Mesendoderm (in vitro differentiated cells): ENCODE measurements at places on chromosomes 1 and 21.

GRCh38 chr21:38402291-38402690, 96.0 kb downstream of the ERG start:
- no peak for DNase-seq

DNA sequence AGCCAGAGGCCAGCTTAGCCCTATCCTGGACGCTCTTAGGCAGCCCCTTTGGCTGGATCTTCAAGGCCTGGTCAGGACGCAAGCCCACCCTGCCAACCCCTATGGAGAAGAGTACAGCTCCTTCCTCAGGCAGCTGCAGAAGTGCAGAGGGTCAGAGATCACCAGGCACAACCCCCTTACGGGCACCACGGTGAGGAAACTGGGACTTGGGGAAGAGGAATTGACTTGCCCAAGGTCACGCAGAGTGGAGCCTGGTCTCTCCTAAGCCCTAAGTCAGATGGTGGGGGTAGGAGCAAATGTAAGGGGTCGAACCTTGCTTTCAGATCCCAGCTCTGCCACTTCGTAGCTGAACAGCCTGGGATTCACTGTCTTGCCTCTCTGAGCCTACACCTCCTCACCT, 3.7 kb downstream of the E2F2 start:
- DNase-seq: no peak

DNA sequence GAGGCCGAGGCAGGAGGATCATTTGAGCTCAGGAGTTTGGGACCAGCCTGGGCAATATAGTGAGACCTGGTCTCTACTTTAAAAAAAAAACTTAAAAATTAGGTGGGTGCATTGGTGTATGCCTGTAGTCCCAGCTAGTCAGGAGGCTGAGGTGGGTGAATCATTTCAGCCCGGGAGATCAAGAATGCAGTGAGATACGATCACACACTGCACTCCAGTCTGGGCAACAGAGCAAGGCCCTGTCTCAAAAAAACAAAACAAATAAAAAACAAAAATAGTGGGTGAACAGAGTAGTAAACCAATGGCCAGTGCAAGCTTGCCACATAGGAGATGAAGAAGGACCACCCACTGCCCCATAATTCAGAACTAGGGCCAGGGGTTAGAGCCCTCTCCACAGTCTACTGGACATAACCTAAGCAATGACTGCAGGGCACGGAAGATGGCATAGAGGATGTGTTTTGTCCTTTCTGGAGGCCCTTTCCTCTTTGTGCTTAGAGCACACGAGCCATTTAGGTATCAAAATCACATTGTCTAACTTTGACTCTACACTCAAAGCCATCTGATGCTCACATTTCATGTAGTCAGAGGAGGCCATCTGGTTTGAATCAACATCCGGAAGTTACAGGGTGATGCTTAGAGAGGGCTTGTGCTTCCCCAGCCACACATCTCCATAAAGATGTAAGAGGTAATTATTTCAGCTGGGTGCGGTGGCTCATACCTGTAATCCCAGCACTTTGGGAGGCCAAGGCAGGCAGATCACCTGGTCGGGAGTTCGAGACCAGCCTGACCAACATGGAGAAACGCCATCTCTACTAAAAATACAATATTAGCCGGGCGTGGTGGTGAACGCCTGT, 12.6 kb downstream of the CD2 start:
- no peak for DNase-seq

DNA sequence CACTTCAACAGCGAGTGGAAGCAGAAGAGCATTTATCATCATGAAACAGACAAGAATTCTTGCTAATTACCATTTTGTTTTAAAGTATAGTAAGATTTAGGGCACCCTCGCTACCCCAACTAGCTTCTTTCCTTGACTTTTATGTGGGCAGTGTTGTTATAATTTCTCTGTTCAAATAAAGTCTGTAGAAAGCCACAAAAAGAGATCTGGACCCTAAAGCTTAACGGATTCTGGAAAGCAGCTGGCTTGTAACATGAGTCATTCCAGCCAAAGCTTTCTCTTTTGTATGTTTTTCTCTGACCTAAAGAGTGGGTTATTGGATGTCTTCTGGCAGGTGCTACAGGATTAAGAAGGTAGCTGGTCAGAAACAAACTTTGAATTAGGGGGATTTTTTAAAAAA, 37.4 kb downstream of the RUNX1 start:
- DNase-seq: no peak

DNA sequence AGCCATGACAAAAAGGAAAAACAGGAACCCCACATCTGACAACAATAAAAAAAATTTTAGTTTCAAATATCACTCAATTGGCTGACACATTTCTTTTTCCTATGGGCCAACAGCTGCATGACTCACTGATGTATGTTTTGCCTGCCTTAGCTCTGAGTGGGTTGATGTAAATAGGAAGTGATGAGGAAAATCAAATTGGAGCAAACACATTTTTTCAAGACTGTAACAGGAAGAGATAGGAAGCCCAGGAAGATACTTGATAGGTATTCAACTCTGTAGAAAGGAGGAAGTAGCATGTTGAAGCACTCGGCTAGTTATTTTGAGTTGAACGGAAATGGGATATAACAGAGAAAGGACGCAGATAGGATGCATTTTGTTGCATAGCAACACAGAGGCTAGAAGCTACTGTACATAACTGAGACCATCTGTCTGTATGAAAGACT, 168.0 kb upstream of the NR5A2 start:
- DNase-seq: peak; percentile 19
